RKO (cell line): ENCODE measurements at places on chromosomes 7 and 10.
A peak's percentile ranks its signal among the peaks of the same experiment; 100 is the strongest.

- peak; percentile 66 for DNase-seq
These were observed 87.1 kb downstream of the FZD1 start for GRCh38 chr7:91351374-91351773.

DNA sequence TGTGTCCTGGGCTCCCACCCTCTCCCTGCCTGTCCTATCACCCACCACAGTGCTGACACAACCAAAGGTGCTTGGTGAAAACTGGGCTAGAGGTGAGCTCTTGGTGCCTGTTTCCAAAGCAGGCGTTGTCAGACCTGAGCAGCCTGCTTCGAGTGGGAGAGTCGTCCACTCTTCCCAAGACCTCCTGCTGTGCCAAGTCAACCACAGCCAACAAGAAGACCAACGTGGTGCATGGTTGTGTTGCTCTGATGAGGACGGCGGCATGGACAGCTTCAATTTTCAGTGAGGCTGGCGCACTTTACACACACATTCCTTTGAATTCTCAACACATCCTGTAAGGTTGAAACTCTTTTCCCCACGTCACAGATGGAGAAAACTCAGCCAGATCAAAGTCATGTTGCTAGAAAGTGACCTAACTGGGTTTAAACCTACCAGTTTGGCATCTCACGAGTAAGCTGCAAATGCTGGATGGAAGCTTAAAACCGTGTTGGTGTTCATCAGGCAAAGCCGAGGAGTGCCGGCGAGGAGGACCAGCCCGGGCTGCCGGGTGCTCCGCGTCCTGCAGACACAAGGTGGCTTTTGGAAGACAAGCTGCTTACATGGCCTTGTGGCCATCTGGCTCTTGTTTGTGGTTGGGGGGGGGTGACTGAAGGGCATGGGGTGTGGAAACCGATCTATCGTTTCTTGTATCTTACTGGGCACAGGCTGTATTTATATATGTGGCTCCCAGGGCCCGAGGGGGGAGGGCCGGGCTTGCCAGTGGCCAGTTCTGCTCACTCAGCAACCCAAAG, 39.3 kb downstream of the INSIG1 start:
- no peak for DNase-seq

- DNase-seq = no peak
These were observed 17.5 kb downstream of the RCC1L start for GRCh38 chr7:75055830-75056772.

DNA sequence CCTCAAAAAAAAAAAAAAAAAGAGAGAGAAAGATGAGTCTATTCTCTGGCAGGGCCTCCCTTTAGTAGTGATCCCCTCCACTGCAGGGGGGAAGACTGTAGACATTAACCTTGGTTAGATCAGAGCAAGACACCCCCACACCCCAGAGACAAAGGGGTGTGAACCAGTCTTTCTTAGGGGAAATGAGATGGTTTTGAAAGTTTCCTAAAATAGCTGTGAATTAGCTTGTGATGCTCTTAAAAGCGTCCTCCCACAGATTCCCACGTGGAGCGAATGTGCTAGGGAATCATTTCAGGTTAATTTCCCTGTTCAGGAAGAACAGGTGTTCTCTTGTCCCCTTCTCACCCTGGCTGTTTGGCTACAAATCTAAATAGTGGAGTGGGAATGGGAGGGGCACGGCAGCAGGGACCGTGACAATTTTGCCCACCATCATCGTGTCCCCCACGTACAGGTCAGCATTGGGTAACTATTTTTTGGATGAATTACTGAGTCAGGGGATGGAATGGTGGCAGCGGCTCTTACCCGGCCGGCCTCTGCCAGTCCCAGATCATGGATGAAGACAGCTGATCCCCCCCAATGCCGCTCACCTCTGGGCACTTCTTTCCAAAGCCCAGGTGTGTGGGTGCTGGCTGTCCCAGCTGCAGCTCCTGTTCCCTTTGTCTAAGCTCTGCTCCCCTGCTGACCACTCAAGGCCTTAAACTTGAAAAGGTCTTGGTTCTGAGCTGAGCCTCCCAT, 152.9 kb downstream of the CCDC3 start:
- DNase-seq = no peak

DNA sequence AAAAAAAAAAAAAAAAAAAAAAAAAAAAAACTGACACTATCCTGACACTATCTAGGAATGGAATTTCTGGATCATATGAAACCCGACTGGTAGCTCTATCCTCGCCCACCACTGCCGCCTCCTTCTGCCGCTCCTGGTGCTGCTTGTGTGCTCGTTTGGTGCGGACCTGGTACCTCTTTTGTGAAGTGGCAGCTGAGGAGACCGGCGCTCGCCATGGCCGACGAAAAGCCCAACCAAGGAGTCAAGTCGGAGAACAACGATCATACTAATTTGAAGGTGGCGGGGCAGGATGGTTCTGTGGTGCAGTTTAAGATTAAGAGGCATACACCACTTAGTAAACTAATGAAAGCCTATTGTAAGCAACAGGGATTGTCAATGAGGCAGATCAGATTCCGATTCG, 130.6 kb downstream of the SEPTIN14 start:
- DNase-seq = no peak

- DNase-seq = no peak
These were observed 12.9 kb downstream of the CFAP46 start for GRCh38 chr10:132929480-132929879.

DNA sequence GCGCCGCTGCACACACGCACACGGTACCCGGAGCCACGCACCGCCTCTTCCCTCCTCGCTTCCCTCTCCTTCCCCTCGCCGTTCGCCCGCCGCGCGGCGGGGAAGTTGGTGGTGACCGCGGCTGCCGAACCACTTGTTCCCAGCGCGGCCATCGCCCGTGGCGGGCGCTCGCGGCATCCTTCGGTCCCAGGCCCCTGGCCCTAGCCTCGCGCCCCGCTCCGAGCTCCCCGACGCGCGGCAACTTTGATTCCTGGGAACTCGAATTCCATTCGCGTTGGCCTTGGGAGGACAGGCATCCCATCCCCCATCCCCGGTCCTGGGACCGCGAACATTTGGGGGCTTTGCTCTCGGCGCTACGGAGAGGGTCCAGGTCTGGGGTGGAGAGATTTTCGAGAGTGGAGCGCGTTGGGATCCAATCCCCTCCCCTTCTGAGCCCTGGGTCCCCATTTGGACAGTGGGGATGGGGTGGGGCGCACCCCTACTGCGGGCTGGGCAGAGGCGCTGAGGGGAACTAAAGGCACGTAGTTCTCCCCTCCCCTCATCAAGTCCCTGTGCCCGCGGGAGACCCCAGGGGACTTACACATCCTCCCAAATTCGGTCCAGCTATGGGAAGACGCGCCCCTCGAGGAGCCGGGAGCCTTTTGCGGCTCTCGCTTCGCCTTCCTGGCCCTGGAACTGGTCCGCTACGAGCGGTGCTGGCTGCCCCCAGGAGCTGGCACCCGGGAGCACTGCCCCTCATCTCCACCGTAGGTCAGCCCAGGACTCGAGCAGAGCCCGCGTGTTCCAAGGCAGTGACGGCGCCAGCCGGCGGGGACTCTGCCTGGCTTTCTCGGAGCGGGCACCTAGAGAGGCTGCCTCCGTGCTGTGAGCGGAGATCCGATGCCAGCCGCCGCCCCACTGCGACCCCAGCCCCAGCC, 834 bp downstream of the CDH23 start:
- DNase-seq = no peak

DNA sequence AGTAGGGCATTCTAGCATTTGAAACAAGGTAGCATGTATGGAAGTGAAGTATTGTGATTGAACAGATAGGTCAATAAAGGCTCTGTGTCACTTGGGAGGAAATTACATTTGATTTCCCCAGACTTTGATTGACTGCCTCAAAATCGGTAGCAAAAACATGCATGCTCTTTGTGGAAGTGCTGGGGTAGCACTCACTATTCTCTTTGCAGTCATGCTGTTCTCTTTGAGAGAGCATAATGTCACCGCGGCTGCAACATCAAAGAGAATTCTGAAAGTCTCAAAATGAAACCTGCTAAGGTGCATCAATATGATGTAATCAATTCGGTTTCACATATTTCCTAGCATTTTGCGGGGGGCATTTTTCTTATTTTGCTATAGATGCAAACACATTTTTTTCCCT, 64.2 kb downstream of the ARMC3 start:
- no peak for DNase-seq

DNA sequence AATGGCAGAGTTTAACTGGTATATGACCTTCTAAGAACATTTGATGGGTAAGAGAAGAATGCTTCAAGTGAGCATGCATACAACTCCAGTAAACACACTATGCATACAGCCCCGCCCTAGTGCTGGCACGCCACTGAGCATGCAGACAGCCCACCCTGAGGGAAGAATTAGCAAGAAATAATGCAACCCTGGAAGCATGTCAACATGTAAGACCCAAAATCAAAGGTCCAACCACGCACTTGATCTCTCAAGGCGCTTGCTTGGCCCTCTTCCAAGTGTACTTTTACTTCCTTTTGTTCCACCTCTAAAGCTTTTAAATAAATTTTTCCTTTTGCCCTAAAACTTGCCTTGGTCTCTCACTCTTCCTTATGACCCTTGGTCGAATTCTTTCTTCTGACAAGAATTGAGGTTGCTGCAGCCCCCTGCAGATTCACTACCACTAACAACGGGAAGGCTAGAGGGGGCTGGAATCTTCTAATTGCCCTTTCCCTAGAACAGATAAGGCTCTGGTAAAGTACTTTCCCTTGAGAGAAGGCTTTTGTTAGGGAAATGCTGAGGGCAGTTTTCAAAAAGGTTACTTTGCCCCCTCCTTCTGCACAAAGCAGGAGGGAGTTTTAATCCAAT, 3.4 kb downstream of the FAM24B start:
- DNase-seq = no peak

- DNase-seq = peak; percentile 83
These were observed 127.8 kb upstream of the ZNF746 start for GRCh38 chr7:149625340-149625946.

- DNase-seq = no peak
These were observed 127.9 kb upstream of the AKR1E2 start for GRCh38 chr10:4698075-4698474.

DNA sequence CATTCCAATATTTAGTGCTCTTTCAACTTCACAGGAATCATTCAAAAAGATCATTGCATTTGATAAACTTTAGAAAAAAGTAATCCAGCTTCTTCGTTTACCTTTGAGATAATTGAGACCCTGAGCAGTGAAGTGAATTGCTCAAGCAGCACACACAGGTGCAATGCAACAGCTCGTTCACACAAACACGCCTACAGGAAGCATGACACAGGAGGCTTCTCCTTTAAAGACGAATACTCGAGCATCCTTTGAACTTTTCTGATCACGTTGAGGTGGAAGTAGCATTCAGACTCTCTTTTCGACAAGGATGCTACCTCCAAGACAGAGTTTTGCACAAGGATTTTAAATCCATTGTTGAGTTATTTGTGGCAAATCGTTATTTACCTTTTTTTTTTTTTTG, 18.0 kb upstream of the RSU1 start:
- no peak for DNase-seq

- no peak for DNase-seq
These were observed 65.3 kb downstream of the RELN start for GRCh38 chr7:103924184-103924583.

DNA sequence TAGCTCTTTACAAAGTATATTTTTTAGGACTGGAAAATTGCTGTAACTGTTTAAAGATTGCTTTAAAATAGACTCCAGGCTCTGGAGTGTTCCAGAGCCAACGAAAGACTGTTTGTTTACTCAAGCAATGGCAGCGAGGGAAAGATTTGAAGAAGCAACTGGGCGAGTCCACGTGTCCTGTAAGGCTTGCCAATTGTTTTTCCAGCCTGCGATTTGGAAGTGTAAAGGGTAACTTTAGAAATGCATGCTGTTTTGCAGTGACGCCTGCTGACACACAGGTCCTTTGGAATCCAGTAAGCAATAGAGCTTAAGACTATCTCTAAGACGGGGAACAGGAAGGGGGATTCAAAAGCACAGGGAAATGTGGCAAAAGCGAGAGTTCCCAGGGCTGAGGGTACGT, 55.8 kb downstream of the TACC2 start:
- no peak for DNase-seq

DNA sequence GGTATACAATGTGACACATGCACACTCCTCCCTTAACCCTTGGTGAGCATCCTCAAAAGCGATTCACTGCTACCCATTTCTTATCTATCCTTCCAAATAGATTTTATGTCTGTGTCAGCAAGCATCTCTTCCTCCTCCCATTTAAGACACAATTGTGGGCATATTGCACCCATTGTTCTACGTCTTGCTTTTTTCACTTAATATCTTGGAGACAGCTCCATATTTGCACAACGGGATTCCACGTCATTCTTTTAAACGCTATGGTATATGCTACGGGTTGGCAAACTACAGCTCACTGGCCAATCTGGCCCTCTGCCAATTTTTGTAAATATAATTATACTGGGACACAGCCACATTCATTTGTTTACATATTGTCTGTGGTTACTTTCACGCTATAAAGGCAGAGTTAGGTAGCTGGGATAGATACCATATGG, 88.6 kb downstream of the RNF216 start:
- peak; percentile 75 for DNase-seq

DNA sequence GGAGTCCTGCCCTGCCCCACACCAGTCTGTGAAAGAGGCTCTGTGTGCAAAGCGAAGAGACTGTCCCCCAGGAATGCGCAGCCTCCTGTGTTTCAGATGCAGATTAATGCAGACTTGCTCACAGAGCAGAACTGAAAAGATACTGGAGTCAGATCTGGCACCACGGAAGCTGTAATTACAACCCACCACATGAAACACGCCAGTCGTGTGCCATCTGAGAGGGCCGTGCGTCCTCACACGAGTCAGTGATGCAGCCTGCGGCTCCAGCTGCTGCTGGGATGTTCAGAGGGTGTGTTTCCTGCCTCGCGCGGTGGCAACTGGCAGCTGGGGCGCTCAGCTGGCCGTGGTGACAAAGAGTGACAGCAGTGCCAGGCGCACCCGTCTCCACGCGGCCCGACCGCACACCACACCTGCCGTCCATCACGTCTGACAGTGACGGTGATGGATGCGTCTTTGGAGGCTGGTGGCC, 50.0 kb downstream of the NKX6-2 start:
- DNase-seq = no peak

- DNase-seq = no peak
These were observed 287.9 kb upstream of the NEBL start for GRCh38 chr10:21184984-21185383.

- no peak for DNase-seq
These were observed 11.4 kb upstream of the IDI2 start for GRCh38 chr10:1037098-1037497.

DNA sequence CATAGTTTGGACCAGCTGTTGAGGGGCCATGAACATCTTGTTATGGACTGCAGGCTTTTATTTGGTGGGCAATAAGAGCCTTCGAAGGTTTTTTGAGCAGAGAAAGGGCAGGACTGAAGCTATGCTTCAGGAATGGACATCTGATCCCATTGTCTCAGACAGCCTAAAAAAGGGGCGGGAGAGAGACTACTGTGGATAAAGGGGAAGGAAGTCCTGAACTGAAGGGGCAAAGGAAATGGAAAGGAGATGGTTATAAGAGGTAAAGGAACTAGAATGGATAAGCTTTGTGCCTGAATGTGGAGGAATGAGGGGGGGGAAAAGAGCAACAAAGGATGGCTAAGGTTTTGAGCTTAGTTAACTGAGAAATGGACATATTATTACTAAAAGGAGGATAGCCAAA, 172.5 kb downstream of the SKAP2 start:
- no peak for DNase-seq

DNA sequence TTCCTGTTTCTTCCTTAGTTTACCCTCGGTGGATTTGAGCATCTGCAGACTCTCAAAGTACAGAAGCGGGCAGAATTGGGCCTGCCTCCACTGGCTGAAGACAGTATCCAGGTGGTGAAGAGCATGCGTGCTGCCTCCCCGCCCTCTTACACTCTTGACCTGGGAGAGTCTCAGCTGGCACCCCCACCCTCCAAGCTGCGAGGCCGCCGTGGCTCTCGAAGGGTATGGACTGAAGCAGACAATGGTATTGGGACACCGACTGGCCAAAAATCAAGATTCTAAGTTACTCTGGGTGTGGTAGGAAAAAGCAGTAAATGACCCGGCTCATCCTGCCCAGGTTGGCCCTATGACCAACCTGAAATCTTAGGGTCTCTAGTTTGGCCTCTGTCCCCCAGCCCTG, 22.2 kb downstream of the STRIP2 start:
- no peak for DNase-seq
